ENCODE measurements at places on chromosomes 16 and 17. TPM values are rescaled to one million over a fixed set of nuclear protein-coding genes. Genes with fewer than 3 reads are reported as not detected.

DNA sequence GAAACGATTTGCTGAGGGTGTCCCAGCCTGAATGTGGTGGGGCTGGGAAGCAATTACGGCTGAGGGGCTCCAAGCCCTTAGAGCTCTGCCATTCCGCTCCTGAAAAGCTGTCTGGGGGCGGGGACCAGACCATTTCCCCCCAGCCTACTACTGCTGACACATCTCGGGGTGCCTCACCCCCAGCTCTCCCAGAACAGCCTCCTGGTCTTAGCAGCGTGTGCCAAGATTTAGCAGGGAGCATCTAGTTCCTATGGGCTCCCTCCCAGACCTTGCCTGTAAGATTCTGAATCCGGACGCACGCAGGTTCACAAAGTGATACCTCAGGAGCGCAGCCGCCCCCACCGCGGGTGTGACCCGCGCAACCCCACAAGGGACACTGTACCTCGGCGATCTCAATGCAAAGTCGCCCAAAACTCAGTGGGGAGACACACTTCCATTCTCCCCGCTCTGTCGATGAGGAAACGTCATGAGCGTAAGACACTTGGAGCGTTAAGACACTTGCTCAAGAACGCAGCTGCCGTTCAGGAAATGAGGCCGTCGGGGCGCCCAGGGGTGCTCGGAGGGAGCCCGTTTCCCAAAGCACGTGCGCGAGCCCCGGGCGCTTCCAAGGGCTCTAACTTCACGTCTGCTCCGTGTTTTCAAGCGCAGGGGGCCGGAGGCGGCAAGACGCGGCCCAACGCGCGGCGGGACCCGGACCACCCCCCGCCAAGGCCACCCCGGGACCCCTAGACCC, 629 bp downstream of the GEMIN4 start:
- DNase-seq: peak; percentile 21

GRCh38 chr17:80053102-80053501, 16.7 kb downstream of the CCDC40 start:
- no peak for DNase-seq

The SCARF1 gene
- total RNA-seq: 0.13 TPM

The TMEM238L gene
- not detected for total RNA-seq

GRCh38 chr16:68003031-68003430, 3.7 kb upstream of the DPEP2 start:
- no peak for DNase-seq
